ENCODE measurements at places on chromosomes 5 and 9.

DNA sequence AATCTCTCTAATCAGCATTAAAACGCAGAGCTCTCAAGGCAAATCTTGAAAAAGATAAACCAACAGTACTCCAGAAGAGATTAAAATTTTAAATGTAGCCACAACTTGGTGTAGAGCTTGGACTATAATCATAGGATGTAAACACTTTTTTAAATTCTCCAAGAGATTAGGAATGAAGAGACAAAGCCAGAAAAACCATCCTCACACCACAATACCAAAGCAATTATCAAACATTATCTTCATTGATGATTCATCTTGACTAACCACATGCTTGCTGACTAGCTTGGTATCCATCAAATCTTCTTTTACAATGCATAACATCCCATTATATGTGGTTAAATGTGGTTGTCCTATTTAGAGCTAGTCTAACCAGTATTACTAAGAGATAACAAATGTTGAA, 815.1 kb downstream of the TLE1 start:
- DNase-seq = no peak

GRCh38 chr9:100281676-100282387, 70.9 kb downstream of the TEX10 start:
- DNase-seq = no peak

- DNase-seq = no peak
These were observed 3.2 kb upstream of the DOK3 start for GRCh38 chr5:177512736-177513380.

DNA sequence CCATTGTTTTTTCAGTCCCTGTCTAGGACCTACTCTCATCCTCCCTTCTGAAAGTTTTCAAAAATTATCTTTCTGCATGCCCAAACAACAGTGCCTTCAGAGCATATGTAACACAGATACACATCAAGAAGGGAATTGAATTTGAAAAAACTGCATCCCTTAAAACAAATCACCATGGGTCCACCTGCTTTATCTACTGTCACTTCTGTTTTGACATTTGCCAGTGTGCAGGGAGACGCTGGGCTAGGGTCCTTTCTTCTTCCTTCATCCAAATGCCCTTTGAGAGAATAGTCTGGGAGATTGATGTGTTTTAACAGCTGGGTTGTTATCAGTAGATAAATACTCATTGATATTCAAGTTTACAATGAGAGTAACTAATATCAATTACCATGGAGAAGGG, 1630.1 kb downstream of the MAT2B start:
- DNase-seq = no peak

DNA sequence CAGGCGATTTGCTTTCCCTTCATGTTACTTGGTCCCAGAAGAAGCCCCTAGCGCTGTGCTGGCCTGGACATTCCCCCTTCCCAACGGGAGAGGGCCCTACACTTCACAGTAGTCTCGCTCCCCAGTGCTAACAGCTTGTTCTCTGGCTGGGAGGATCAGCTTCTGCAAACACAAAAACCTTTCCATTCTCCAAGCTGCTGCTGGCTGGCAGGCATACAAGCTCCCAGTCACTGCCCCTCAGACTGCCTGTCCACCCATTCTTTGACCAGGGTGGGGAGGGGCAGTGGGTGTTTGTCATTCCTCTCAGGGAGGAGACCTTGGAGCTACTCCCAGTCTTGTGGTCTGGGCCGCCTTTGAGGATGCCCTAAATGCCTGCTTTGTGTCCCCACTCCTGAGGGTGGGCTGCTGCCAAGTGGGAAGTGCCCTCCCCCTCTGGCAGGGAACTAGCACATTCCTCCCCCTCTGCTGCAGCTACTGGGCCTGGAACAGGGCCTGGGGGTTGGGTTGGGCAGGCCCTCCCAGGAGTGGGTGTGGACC, 20.8 kb downstream of the ENHO start:
- DNase-seq = no peak

DNA sequence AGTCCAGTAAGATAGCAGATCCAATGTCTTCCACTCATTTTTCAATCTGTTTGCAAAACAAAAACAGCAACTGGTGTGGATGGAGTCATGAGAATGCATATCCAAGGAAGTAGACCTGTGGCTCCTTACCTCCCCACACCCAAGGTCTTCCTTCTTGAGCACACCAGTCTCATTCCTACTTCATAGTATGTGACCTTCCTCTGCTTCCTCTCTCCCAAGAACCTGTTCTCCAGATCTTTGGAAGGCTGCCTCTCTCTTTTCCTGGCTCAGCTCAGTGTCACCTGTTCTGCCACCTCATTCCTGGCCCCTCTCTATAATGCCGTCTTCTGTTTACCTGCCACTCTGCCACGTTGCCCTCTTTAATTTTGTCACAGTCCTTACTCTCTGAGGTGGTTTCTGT, 7.9 kb upstream of the TRIM7 start:
- no peak for DNase-seq

DNA sequence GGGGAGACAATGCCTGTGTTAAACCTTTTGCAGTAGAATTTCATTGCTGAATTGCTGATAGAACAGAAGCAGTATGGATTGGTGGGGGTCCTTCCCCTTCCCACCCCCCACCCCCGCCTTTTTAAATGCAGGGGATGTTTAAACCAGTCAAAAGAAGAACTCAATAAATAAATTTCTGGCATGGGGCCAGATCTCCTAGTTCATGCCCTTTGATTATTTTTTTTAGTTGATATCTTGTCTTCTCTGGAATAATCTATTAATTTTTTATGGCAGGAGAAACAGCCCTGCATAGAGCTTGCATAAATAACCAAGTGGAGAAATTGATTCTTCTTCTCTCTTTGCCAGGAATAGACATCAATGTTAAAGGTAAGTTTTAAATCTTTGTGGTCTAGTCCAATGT, 72.8 kb downstream of the SLF1 start:
- DNase-seq = no peak

GRCh38 chr9:33187519-33188218, 20.5 kb upstream of the B4GALT1 start:
- DNase-seq = no peak

DNA sequence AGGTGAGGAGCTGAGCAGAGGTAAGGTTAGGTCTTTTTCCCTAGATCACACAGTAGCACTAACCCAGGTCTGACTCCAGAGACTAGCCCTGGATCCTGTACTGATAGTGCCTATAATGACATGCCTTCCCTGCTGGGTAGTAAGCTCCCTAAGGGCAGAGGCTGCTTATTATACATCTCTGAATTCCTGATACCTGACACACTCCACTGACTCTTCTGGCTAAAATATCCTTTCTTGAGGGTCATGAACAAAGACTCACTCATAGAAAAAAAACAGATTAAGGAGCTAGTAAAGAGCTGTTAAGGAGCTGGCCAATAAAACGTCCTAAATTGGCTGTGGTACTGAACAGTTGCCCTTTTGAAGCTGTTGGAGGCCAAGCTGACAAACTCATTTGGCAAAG, 149.0 kb upstream of the ITGA1 start:
- DNase-seq = no peak

DNA sequence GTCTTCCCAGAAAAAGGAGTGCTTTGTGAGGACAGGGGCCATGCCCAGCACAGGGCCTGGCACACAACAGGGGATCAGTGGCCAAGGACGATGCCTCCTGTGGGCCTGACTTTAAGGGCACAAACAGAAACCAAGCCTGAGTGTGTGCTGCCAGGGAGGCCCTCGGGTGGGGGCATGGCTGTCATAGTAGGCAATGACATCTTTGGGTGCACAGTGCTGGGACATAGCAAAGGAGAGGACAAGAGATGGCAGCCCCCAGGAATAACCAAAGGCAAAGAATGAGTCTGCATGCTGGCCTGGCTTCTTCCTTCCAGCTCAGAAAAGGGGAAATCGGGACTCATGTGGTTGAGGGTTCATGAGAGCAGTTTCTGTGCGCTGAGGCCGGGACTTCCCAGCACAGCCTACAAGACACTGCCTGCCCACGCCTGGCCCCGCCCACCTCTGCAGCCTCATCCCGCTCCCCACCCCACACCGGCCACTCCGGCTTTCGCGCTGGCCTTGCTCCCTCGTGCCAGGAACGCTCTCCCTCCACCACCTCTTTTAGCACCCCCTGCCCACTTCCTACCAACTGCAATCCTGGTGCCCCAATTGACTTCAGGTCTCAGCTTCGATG, 13.8 kb upstream of the LHX2 start:
- DNase-seq = no peak

DNA sequence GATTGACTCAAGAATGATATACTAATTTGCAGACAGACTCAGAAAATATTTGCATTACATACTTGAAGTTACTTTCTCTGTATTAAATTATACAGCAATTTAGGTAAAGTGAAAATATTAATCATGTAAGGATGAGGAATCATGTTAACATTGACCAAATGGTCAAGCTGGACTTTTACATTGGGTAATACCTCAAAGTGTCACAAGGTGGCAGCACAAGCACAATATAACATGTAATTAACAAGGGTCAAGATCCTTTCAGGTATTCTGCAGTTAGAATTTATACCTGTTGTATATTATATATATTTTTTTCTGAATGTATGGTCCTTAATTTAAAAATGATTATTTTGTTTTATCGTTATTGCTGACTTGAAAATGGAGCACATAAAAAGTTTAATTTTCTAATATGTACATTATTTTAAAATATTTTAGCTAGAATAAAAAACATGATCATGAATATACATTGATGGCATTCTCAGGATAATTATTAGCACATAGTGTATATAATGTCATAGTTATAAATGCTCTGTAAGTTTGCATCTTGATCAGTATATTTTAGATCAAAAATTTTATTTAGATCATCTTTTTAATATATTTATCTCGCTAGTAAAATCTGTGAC, 8.6 kb downstream of the HAPLN1 start:
- DNase-seq = peak; percentile 40

GRCh38 chr5:1593903-1594356, 70.2 kb upstream of the LPCAT1 start:
- DNase-seq = no peak

- no peak for DNase-seq
These were observed 105.6 kb upstream of the PCA3 start for GRCh38 chr9:76658510-76659231.

DNA sequence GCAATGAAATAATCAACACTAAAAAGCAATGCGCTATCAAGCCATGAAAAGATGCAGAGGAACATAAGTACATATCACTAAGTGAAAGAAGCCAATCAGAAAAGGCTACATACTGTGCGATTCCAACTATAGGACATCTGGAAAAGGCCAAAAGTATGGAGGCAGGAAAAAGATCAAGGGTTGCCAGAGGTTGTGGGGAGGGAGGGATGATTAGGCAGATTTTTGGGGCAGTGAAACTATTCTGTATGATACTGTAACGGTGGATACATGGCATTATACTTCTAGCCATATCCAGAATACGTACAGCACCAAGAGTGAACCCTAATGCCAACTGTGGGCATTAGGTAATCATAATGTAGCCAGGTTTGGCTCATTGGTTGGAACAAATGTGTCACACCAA, 50.0 kb upstream of the FAM120AOS start:
- no peak for DNase-seq

GRCh38 chr5:54743581-54743980, 226.0 kb downstream of the SNX18 start:
- no peak for DNase-seq

- no peak for DNase-seq
These were observed 152.1 kb downstream of the UNC13B start for GRCh38 chr9:35313916-35314315.

- DNase-seq = no peak
These were observed 213.7 kb upstream of the SNX2 start for GRCh38 chr5:122561209-122561608.
